ENCODE measurements at places on chromosomes 3 and 15. TPM values are rescaled to one million over a fixed set of nuclear protein-coding genes. Genes with fewer than 3 reads are reported as not detected.

The MITF gene
- not detected for total RNA-seq

The RASGRP1 gene
- 208 TPM for total RNA-seq

The SAMMSON gene
- not detected for total RNA-seq

The PLCB2 gene
- total RNA-seq, result 140 TPM

DNA sequence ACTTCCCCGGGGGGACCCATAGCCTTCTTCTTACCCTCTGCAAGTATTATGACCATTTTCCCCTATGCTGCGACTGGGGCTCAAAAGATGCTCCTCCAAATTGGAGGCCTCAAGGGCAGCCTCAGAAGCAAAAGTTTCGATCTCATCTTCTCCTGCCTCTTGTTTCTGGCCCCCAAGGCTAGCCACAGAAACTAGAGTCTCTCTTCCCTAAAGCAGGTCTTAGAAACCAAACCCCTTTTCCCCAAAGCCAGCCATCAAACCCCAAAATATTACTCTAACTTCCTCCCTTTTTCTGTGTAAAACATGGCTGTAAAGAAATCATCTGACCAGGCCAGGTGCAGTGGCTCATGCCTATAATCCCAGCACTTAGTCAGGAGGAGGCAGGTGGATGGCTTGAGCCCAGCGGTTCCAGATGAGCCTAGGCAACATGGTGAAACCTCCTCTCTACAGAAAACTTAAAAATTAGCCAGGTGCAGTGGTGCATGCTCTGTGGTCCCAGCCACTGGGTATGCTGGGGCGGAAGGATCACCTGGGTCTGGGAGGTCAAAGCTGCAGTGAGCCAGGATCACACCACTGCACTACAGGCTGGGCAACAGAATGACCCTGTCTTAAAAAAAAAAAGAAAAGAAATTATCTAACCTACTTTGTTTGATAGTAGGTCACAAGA, 36.7 kb upstream of the MFGE8 start:
- no peak for DNase-seq

GRCh38 chr3:152317184-152317583, 48.5 kb downstream of the MBNL1 start:
- DNase-seq, result no peak

DNA sequence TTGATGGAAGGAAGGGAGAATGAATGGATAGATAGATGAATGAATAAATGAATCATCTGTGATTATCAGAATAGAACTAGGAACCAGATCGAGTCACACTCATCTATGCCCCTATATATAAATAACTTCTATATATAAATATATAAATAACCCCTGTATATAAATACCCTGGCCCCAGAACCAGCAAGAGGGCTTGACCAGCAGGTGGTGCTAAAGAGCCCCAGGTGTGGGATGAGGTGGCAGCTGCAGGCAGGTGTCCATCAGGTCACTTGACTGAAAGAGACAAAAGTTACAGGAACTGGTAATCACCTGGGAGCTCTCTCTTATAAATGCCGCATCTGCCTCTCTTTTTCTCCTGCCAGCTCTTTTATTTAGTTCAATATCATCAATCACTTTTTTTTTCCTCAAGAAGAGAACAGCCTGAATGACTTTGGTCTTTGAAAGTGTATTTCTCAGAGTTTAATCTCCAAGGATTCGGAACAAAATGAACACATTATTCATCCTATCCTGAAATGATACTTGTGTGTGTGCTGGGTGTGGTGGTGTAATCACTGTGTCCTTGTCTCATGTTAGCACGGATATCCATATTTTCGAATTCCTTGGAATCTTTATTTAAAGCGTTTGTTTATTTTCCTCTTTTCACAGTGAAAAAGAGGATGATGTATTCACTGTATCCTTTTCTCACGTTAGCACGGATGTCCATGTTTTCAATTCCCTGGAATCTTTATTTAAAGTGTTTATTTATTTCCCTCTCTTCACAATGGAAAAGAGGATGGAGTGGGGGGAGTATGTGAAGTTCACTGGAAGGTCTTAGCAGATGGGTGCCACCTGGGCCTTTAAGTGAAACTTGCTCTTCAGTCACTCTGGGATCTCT, 35.4 kb upstream of the ATG7 start:
- DNase-seq, result peak; percentile 79

- DNase-seq, result no peak
Observed at GRCh38 chr3:98109807-98110549, 20.5 kb upstream of the OR5H1 start.

- DNase-seq, result no peak
Observed at GRCh38 chr3:169686874-169687273, 23.4 kb upstream of the MECOM start.

- DNase-seq, result no peak
Observed at GRCh38 chr3:197038679-197039462, 9.3 kb upstream of the MELTF start.

- DNase-seq, result no peak
Observed at GRCh38 chr3:42653560-42654330, at the start of gene ZBTB47. ZBTB47 (plus strand) TSS chr3:42653697; CDS start chr3:42658356, 4,659 bp downstream.
